ENCODE measurements at places on chromosomes 1 and 21.

- no peak for DNase-seq
These were observed 24.0 kb downstream of the ECE1 start for GRCh38 chr1:21266119-21266774.

- no peak for DNase-seq
These were observed 22.0 kb downstream of the FYB2 start for GRCh38 chr1:56797065-56797685.

DNA sequence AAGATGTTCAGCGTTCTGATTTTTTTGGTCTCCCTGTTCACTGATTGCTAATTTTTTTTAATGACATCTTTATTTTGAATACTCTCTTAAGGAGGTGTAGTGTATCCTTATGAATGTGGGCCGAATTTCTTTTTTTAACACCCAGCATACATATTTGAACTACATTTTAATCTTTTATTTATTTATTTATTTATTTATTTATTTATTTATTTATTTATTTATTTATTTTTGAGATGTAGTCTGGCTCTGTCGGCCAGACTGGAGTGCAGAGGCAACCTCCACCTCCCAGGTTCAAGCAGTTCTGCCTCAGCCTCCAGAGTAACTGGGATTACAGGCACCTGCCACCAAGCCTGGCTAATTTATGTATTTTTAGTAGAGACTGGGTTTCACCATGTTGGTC, 15.1 kb downstream of the ZBTB8A start:
- DNase-seq: no peak

GRCh38 chr1:150615346-150616201, 13.8 kb downstream of the ENSA start:
- DNase-seq: peak; percentile 31

DNA sequence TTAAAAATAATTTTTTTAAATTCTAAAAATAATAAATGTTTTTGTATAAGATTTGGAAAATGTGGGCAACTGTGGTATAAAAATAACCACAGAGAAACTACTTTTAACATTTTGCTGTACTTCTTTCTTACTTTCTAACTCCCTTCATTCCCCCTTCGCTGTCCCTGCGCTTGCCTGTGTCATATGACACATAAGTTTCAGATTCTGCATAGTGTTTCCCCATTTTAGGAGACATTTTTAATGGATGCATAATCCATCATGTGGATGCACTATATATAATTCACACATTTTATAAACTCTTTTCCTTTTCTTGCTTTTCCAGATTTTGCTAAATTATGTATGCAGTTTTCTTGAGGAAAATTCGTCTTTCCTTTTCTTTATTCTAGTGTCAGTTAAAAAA, 16.3 kb downstream of the ATG4C start:
- DNase-seq: no peak

DNA sequence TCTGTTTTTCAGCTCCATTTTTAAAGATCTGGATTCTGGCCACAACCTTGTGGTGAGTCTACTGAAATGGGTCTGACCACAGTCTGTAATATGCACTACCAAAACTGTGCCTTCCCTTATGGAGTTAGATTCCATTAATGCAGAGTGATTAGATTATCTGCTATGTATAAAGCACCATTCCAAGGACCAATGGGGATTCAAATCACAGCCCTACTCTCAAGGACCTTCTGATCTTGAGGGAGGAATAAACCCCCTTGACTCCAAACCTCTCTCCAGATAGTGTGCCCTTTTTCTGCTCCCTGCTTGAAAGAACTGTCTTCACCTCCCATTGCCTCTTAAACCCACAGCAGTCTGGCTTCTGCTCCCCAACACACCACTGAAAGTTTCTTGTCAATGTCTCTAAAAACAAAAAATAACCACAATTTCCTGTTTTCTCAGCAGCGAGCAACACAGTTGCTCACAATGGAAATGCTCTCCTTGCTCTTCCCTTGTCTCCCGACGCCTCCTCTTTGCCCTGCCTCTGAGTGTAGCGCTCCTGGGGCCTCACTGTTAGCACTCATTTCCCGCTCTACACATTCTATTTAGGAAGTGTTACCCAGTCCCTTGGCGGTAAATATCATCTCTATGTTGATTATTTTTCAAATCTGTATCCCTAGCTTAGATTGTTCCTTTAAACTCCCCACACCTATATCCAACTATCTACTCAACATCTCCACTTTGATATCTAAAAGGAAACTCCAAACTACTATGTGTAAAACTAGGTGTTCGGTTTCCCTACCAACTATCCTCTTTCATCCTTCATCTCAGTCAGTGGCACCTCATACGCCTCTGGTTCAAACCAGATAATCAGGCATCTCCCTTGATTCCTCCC, 13.6 kb downstream of the PCNX2 start:
- DNase-seq: peak; percentile 3

DNA sequence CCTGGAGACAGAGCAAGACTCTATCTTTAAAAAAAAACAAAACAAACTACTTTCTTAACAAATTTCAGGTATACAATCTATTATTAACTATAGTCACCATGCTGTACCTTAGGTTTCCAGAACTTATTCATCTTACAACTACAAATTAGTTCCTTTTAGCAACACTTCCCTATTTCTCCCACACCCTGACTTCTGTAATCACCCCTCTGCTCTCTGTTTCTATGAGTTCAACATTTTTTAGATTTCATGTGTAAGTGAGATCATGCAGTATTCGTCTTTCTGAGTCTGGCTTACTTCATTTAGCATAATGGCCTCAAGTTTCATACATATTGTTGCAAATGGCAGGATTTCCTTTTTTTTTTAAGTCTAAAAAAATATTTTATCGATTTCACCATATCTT, 77.9 kb upstream of the LPGAT1 start:
- no peak for DNase-seq

GRCh38 chr1:226735576-226735975, 3.5 kb downstream of the ITPKB start:
- no peak for DNase-seq

DNA sequence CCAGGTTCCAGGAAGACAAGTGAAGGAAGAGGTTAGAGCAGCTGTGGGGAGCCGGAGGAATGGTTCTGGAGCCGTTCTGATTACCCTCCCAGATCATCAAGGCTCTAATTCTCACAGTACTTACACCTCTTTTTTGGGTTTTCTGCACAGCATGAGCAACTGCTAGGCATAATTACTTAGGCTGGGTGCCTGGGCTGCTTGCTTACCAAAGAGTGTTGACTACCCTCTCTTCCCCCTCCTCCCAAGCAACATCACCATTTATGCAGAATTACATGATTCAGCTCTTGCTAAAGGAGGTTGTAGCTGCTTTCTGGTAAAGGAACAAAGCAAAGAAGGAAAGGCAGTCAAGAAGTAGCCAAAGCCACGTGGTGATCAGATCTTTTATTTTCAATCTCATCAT, 397.2 kb downstream of the KCNH1 start:
- DNase-seq: no peak

DNA sequence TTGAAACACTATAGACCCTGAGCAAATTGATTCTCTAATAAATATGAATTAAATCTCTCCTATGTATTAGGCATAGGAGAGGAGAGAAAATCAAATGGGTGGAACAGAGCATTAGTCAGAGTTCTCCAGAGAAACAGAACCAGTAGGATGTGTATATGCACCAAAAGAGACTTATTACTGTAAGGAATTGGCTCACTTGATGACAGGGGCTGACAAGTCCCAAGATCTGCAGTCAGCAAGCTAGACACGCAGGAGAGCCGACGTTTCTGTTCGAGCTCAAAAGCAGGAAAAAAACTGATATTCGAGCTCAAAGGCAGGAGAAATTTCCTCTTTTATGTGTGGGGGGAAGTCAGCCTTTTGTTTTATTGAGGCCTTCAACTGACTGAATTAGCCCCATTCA, 259.2 kb upstream of the KAZN start:
- no peak for DNase-seq

DNA sequence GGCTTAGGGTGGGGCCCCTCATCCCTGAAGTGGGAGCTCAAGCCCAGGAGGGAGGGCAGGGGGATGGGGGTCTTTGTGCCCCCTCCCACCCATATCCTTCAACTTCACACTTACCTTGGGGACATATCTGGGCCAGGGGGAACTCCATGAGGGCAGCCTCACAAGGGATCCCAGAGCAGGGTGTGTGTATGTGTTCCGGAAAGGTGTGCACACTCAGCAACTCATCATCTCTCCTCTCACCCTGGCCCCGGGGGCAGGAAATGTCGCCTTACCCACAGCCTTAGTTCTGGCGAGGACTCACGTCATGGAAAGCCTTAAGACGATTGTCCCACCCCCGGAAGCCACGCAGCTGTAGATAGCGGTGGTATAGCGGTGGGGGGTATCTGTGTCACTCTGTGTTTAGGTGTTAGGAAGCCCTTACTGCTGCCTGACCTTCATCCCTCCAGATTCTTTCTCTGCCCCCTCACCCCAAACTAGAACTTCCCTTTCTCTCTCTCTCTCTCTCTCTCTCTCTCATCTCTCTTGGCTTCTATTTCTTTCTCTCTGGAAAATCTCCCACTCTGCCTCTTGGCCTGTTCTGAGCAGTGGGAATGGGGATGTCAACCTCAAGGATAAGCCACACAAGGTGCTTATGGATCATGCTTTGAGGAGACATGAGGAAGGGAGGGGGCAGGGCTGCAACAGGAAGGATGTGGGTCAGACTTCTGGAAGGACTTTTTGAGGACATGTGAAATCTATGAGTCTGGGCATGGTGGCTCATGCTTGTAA, at the start of gene SH2D2A:
SH2D2A (minus strand) TSS at position 288 of the 768 bp plus-strand sequence; CDS start at position 148, 140 bp downstream.
- DNase-seq: peak; percentile 93

- no peak for DNase-seq
These were observed 30.6 kb downstream of the FAF1 start for GRCh38 chr1:50929376-50929958.

DNA sequence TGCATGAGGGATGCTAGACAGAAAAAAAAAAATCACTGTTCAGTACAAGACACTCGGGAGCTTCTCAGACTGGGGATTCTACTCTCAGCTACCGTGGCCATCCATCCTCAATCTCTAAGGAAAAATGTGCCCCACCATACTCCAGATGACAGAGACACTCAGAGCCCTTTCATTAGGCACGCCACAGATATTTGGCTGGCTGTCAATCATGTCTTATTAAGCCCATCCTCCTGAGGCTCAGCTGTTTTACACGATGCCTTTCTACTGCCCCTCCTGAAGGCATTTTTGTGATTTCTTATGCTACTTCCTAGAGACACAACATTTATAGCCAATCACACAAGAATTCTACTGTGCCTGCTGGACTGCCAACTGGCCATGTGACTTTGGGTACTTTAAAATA, 92.9 kb downstream of the KIF14 start:
- DNase-seq: no peak

- DNase-seq: no peak
These were observed 710 bp downstream of the GLRX2 start for GRCh38 chr1:193104502-193104906.

DNA sequence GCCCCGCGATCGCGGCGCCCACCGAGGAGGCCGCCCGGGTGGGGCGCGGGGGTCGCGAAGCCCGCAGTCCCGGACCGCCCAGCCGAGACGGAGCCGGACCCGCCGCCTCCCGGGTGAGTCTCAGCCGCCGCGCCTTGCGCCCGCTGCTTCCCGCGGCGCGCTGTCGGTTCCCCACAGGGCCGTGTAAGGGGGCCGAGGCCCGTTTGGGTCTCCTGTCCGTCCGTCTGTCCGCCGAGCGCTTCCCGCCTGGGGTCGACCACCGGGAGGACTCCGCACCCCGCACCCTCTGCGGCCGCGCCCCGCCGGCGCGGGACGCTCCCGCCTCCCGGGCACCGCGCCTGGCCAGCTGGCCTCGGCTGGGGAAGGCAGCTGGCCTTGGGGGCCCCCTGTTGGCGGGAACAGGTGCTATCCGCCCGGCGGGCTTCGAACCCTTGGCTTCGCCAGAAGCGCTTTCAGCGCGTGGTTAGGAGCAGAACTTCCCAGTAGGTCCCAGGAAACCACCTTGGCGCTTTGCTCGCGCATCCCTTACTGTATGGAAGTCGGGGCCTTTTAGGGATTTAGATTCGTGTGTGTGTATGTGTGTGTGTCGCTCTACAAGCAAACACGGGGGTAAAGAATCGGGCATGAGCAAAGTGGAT, 414 bp downstream of the TMEM51 start:
- no peak for DNase-seq

GRCh38 chr21:42684109-42684916, 30.9 kb downstream of the PDE9A start:
- peak; percentile 29 for DNase-seq

- DNase-seq: no peak
These were observed 36.7 kb upstream of the LHX4 start for GRCh38 chr1:180193141-180194047.

- peak; percentile 21 for DNase-seq
These were observed 6.3 kb upstream of the LYST start for GRCh38 chr1:235873045-235873444.

GRCh38 chr1:212507369-212507768, 74.6 kb downstream of the NENF start:
- no peak for DNase-seq

DNA sequence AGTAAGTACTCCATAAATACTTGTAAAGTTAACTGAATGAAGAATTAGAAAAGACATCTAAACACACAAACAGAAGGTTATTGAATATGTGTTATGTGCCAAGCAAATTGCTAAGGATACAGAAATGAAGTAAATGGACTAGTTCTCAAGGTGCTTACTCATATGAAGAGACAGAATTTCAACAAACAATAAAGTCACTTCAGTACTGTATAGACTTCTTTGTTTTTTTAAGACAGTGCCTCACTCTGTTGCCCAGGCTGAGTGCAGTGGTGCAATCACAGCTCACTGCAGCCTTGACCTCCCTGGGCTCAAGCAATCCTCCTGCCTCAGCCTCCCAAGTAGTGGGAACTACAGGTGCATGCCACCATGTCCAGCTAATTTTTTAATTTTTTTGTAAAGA, 57.3 kb downstream of the SERBP1 start:
- DNase-seq: no peak

DNA sequence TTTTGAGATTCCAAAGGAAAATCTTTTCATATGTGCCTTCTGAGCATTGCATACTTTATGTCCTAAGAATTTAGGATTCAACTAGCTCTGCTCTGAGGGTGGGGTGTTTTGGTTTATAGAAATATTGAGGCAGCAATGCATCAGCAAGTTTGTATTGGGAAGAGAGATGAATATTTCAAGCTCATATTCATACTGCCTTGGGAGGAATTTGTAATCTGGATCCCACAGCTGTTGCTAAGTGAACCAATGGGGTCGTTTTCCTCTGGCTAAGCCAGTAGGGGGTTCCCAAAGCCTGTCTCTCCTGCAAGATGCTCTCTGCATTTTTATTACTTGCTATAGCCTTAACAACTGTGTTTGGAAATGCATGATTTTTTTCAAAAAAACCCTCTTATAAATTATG, 130.6 kb downstream of the SNX7 start:
- no peak for DNase-seq

- DNase-seq: no peak
These were observed 97.9 kb upstream of the EDN2 start for GRCh38 chr1:41582351-41582750.

DNA sequence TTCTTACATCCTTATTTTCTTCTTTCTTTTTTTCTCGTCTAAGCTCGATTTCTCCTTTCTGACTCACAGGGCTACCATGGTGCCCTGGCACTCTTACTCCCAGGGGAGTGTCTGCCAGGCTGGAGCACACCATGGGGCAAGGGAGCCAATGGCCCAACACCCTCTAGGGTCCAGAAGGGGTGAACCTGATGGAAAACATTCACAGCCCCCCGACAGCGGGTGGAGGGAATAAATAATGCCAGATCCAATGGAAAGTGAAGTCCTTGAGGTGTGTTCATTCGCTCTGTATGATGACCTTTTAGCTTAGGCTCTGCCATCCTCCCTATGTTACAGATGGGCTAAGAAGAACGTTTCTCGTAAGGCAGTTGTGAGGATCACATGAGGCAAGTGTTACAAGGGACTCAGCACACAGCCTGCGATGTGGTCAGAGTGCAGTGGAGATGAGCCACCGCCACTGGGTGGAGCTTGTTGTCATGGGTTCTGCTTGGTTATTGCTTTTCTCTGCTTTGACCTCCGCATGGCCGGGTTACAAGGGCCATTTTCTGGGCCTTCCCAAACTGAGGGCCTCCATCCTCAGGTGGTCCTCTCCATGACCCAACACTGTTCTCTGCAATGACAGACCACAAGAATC, 3.5 kb upstream of the FCMR start:
- DNase-seq: peak; percentile 70
